ENCODE measurements at places on chromosomes 1 and 21. TPM values are rescaled to one million over a fixed set of nuclear protein-coding genes. Genes with fewer than 3 reads are reported as not detected.

DNA sequence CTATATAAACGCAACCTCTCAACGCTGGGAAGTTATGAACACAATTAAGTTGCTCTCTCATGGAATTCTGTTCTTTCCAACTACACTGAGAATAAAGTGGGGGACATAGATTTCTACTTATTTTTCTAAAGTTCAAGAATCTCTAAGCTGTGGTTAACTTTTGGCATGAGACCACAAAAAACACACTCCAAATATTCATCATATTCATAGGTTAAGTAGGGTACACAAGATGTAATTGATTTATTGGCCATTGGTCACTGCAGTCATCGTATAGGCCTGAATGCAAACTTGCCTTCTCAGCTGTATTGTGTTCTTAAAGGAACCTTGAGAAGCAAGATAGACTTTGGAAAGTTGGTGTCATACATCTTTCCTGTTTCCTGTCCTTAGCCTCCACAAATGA is 40.3 kb downstream of the PRRX1 start:
- DNase-seq: no peak

DNA sequence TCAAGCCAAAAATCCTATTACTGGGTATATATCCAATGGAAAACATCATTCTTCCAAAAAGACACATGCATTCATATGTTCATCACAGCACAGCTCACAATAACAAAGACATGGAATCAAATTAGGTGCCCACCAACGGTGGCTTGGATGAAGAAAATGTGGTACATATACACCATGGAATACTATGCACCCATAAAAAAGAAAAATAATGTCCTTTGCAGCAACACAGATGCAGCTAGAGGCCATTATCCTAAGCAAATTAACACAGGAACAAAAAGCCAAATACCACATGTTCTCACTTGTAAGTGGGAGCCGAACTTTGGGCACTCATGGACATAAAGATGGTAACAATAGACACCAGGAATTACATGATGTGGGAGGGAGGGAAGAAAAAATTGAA is 113.6 kb downstream of the MRPL39 start:
- DNase-seq: no peak

DNA sequence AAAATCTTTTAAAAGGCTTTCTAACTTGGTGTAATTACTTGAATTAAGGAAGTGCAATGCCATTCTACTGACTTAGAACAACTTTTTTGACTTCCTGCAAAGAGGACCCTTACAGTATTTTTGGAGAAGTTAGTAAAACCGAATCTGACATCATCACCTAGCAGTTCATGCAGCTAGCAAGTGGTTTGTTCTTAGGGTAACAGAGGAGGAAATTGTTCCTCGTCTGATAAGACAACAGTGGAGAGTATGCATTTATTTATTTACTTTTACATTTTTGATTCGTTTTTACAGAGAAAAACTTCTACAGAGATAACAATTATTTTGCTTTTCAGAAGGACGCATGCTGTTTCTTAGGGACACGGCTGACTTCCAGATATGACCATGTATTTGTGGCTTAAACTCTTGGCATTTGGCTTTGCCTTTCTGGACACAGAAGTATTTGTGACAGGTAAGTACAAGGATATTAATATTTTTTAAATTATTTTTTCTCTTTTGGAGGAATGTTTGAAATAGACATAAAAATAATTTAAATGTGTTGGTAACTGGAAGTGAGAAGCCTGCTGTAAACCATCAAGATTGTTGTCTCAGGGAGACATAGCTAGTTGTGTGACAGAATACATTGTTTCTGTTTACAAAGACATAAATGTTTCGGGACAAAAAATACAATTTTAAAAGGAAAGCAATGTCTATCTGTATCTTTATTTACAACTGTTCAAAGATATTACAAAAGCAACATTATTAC is at the start of gene PTPRC:
Gene PTPRC (plus strand): TSS at position 147 of the 742 bp plus-strand sequence. CDS start 229 bp downstream, at position 376.
- DNase-seq: no peak

TAL1 gene
- 1.9 TPM for total RNA-seq

ORC1 gene
- 0.11 TPM for total RNA-seq
